ENCODE measurements at places on chromosomes 7 and 10.
A peak's percentile ranks its signal among the peaks of the same experiment; 100 is the strongest.

DNA sequence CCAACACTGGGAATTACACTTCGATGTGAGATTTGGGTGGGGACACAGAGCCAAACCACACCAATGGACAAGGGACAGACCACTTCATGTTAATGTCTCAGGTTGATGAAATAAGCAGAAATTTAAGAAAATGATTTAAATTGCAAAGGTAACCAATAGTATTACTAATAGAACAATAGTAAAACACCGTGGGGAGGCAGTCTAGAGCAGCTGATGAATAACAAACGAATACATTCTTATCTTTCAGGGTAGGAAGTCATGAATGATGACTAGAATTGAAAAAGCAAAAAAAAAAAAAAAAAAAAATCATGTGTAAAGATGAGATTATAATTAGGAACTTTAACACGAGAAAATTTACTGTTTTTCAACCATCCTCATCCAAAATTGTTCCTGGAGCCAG lies 171.9 kb upstream of the TEX47 start:
- no peak for DNase-seq

GRCh38 chr10:120406376-120406775 lies 50.7 kb upstream of the PLPP4 start:
- DNase-seq = no peak

- no peak for DNase-seq
These were observed 545.1 kb downstream of the SH2D4B start for GRCh38 chr10:81082621-81083376.

DNA sequence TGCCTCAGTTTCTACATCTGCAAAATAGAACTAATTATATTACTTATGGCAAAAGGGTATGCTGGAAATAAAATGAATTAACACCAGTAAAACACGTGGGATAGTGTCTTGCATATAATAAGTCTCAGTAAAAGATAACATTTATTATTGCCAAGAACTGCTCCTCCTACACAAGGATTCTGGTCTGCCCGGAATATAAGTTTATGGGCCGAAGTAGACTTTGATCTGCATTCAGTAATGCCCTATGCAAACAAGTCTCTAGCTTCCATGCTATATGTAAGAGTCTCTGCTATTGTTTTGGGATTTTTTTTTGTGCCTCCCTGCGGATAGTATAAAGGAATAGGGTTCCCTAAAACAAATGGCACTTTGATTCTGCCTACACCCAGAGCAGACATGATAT lies 125.6 kb upstream of the SLC26A5 start:
- DNase-seq = no peak

- no peak for DNase-seq
These were observed 7.8 kb upstream of the COMMD3 start for GRCh38 chr10:22308390-22308789.

DNA sequence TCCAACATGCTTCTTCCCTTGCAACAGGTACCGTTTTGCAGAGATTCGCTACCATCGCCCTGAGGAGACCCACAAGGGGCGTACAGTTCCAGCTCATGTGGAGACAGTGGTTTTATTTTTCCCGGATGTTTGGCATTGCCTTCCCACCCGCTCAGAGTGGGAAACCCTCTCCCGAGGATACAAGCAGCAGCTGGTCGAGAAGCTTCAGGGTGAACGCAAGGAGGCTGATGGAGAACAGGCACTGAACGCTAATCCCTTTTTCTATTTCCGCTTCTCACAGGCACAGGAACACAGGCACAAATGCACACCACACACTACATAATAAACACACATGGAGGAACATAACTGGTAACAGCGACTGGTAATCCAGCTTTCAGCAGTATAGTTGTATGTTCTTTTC lies 35.2 kb downstream of the CCAR1 start:
- DNase-seq = no peak

GRCh38 chr7:98802088-98802780 lies 67.6 kb downstream of the TMEM130 start:
- DNase-seq = peak; percentile 30

DNA sequence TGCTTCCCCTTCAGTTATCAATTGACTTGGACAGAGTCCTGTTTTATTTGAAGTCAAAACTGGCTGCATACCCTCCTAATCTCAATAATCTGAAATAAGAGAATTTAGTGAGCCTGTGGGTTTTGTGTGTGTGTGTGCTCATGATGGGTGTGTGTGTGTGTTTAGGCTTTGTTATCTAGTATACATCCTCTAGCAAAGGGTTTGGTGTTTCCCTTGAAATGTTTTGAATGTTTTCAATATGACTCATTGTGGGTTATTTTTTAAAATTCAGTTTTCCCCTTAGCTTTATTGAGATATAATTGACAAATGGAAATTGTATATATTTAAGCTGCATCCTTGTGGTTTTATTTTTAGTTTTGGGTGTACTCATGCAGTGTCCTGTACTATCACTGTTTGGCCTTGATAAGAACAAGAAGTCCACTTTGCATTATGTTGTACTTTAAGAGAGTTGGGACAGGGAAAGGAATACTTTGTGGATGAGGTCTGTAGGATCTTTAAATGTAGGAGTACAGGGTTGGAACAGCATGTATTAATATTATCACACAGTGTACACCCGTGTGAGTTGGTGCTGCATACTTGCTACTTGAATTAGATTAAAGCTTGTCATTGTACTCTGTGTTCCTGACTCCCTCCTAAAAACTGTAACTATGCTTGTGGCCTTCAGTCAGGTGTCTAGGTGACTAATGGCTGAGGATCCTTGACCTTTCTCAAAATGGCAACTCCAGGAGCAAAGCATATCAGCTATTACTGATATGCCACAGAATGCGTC lies 58.3 kb downstream of the VCL start:
- DNase-seq = no peak

DNA sequence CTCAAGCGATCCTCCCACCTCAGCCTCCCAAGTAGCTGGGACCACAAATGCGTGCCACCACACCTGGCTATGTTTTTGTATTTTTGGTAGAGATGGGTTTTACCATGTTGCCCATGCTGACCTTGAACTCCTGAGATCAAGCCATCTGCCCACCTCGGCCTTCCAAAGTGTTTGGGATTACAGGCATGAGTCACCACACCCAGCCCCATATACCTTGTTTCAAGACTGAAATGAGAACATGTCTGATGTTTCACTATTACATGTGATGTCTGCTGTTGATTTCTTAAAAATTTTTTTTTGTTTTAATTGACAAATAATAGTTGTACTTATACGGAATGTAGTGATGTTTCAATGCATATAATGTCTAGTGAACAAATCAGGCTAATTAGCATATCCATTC lies 14.5 kb downstream of the KLHL7 start:
- no peak for DNase-seq

- no peak for DNase-seq
These were observed 111.3 kb downstream of the HECTD2 start for GRCh38 chr10:91521439-91521838.

DNA sequence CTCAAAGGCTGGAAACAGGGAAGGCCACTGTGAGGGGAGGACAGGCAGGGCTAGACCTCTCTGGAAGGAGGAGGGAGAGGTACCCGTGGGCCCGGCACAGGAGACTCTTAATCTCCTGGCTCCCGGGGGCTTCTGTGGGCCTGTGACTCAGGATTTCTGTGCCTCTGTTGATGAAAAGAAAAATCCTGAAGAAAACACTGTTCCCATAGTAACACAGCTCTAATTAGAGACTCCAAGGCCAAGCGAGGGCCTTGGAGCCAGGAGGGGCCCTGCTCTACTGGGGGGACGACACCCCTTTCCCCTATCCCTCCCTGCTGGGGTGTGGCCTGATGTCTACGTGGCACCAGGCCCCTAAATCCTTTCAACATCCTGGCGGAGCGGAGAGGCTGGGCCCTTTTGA lies 174.1 kb upstream of the TNRC18 start:
- DNase-seq = no peak

GRCh38 chr7:118949031-118949430 lies 724.5 kb downstream of the ANKRD7 start:
- DNase-seq = no peak

DNA sequence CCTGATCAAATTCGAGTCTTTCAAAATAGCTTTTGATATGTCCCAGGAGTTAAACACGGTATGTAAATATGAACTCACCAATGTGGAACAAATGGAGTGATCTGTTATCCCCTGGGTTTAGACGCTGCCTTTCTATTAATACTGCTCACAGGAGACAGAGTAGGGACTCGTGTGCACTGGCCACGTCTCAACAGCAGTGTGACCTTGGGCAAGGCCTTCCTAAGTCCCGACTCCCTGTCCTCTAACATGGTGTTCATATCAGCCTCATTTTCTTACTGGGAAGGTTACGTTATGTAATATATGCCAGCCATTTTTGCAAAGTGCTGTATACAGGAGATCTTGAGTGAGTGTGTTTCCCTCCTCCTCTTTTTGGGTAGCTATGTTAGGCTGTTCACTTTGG lies 1.8 kb downstream of the WDR37 start:
- DNase-seq = no peak

GRCh38 chr10:43208147-43209073 lies 58.5 kb downstream of the RASGEF1A start:
- no peak for DNase-seq

GRCh38 chr7:20223356-20223755 lies 6.2 kb upstream of the MACC1 start:
- DNase-seq = no peak

- DNase-seq = no peak
These were observed 49.0 kb downstream of the PIK3CG start for GRCh38 chr7:106914018-106914607.

GRCh38 chr10:48511066-48511874 lies 93.6 kb downstream of the ARHGAP22 start:
- no peak for DNase-seq

GRCh38 chr7:32611201-32612099 lies 116.2 kb downstream of the AVL9 start:
- no peak for DNase-seq

DNA sequence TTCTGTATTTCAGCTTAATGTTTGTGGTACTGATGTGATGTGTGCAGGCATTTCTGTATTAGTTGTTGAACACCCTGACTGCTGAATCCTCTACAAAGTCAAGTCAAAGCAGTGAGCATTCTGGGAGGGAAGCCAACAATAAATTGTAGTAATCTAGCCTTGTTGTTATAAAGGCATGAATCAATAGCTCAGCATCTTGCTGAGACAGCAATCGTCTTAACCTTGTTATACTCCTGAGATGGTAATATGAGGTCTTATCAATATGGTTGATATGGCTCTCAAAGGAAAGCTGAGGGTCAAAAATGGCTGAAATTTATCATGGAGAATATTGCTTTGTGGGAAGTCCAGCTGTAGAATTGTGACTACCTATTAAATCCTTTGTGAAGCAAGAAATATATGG lies 299.4 kb downstream of the DNAJB9 start:
- no peak for DNase-seq

DNA sequence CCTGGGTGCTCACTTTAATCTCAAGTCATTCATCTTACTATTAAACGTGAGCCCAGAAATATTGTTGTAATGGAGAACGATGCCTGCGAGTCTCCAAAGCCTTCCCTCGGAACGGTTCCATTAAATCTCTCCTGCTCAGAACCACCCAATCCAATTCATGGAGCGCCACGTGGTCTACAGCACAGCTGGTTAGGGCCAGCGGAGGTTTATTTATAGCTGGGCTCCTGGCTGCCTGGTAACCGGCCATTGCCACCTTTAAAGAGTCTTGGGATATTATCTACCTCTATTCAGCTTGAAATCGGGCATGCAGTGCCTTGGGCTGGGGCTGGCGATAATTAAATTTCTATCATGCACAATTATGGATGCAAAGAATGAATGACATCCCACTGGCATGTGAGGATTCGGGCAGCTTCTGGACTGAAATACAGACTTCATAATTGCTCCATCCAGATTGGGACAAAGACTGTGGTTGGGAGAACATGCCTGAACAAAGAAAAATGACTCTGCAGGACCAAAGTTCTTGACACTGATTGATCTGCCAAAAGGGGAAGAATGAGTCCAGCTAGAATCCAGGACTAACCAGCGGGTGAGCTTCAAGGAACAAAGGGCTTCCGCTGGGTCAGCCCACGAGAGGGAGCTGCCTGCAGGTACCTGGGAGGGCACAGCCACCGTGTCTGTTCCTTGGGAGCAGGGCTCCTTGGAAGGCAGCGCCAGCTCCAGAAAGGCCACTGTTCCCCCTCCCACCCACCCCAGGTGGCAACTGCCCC lies 7.3 kb downstream of the FAM20C start:
- DNase-seq = no peak

- DNase-seq = no peak
These were observed 2.5 kb downstream of the C10orf105 start for GRCh38 chr10:71717056-71717455.

DNA sequence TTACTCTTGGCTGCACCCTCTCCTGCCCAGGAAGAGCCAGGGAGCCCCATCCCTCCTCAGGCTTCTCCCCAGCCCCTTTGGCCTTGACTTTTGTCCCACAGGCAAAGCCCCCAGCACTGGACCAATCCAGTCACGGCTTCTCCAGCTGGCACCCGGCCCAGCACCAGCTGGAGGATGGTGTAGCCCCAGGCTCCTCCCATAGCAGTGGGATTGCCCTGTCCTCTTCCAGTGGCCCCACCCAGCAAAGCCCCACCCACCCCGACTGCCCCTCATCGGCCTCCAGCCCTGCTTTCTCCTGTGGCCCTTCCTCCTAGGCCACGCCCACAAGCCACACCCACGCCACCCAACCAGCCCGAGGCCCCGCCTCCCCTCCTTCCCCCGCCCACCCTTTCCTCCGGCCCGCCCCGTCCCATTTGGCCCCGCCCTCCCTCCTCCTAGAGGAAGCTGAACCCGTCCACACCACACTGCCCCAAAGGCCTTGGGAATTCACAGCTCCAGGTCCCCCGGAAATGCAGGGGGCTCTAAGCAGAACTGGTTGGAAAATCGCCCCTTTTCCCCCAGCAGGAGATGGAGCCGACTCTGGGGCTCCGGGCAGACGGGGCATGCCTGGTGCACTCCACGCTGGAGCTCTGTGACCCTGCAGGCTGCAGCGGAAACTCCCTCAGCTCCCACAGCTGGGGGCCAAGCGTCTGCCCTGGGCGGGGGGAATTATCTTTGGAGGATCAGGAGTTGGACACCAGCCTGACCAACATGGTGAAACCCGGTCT lies 25.2 kb downstream of the GET4 start:
- DNase-seq = no peak

GRCh38 chr10:74177140-74177677 lies 26.2 kb downstream of the ADK start:
- peak; percentile 64 for DNase-seq

DNA sequence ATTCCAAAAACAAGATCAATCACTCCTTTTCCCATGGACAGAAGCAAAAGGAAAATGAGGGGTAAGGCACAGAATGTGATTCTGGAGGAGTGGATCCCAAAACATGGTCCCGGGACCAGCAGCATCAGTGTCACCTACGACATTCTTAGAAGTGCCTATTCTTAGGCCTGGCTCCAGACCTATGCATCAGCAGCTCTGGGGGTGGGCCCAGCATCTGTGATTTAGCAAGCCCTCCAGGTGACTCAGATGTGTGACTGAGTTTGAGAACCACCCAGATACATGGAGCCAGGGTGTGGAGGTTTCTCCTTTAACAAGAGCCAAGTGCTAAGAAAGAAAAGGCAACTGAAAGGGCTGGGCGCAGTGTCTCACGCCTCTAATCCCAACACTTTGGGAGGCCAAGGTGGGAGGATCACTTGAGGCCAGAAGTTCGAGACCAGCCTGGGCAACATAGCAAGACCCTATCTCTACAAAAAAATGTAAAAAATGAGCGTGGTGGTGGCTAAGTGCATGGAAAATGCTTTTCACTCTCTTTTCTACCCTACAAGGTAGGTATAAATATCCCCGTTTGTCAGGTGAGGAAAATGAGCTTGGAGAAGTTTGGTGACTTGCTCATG lies 17.1 kb upstream of the ARPC1A start:
- no peak for DNase-seq

All from activated naive CD4-positive, alpha-beta T cell treated with anti-CD3 and anti-CD28 coated beads, Interleukin-2, amount 50 U/mL, for 72 hours (primary cell).